Breast epithelium (tissue), 4 donors: ENCODE measurements at places on chromosomes 2 and 18. TPM values are rescaled to one million over a fixed set of nuclear protein-coding genes. Genes with fewer than 3 reads are reported as not detected.
A peak's percentile ranks its signal among the peaks of the same experiment; 100 is the strongest.

The SNORC gene
- total RNA-seq = 0.32 TPM

- no peak for DNase-seq
Measured at GRCh38 chr2:128710729-128711128, 392.1 kb upstream of the HS6ST1 start.

DNA sequence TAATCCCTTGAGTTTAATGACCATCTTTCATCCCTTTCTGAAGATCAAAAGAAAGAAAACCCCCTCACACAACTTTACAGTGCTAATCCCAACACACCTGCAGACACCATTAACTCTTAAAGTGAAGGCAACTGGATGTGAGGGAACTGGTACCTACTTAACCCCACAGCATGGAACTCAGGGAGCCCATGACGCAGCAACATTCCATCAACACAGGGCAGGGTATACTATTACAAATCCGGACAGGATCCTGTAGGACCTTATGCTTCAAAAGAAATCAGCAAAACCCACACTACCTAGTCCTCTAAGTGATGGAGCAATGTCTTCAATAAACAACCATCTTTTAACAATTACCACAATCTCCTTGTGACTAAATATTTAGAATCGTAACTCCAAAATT, 78.6 kb downstream of the FARSB start:
- DNase-seq = no peak

DNA sequence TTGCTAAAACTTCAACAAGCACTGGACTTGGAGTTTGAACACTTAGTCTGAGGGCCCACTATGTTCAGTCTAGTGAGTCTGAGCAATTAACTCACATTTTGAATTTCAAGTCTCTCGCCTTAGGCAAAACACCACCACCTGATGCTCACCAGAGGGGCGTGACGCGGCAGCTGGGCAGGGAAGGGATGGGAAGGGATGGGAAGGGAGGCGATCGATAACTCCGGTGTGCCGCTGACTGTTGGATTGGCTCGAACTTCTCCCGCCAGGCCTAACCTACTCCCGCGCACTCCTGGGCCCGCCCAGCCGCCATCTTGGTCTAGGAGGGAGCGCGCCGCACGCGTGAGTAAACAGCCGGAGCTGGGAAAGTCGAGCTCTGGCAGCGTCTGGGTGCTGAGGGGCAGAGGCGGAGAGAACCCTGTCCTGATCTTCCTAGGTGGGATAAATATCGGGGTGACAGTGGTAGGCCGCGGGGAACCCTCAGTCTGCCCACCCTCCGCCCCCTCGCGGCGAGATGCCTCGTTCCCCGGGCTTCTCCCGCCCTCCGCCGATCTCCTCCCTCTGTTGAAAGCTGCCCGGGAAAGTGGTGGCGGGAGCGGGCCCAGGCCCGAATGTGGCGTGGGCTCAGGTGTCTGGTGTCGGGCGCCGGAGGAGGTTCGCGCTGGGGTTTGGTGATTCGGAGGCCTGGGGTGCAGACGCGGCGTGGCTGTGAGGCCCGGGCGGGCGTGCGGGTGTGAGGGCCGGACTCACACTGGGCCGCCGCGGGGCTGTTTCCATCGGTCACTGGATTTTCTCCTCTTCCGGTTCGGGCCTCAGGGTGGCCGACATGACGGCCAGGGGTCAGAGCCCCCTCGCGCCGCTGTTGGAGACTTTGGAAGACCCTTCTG, at the start of gene RIF1:
Gene RIF1 (plus strand): TSS at position 302 of the 884 bp plus-strand sequence. CDS start 522 bp downstream, at position 824.
- peak; percentile 79 for DNase-seq

The PLB1 gene
- 8.8 TPM for total RNA-seq

DNA sequence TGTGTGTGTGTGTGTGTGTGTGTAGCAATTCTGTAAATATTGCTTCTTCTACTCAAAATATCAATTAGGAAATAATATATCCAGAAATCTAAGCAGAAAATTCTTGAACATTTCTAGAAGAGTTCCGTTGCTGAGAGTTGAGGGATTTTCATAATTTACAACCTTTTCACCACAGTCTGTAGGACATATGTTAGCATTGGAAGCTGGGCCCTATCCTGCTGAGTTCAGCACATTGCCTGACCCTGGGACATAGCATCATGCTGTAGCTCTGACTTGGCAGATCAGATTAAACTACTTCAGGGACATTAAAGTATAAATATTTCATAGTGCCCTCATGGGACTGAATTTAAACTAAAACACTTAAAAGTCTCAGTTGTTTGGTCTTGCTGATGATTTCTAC, 129.2 kb upstream of the KCNH7 start:
- no peak for DNase-seq

GRCh38 chr2:25374411-25374810, 32.7 kb upstream of the DNMT3A start:
- DNase-seq = peak; percentile 7

GRCh38 chr2:16250056-16250425, 309.7 kb downstream of the MYCN start:
- DNase-seq = no peak

DNA sequence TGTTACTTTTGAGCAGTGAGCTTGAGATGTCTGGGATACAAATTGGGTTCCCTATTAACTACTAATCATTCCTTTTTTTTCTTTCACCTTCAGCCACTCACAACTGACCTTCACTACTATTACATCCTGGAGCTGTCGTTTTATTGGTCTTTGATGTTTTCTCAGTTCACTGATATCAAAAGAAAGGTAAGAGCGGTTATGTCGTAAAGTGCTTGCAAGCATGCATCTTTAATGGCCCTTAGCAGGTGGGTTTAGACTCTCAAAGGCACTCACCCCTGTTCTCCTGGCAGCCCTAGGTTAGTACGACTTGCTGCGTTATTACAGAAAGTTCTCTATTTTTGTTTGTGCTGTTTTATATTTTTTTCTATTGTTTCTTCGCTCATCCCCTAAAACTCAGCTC, 107.6 kb upstream of the NOSTRIN start:
- no peak for DNase-seq

The UGT1A6 gene
- total RNA-seq = not detected

DNA sequence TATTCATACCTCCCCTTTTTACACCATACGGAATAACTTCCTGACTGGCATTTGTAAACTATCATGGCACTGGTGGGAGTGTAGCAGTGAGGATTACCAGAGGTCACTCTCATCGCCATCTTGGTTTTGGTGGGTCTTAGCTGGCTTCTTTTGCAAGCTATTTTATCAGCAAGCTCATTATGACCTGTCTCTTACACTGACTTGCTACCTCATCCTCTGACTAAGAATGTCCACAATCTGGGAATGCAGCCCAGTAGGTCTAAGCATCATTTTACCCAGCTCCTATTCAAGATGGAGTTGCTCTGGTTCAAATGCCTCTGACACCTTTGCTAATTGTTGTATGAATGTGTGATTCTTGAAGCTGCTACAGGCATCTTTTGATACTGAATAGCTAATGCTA, 950.8 kb upstream of the SLC39A10 start:
- no peak for DNase-seq

DNA sequence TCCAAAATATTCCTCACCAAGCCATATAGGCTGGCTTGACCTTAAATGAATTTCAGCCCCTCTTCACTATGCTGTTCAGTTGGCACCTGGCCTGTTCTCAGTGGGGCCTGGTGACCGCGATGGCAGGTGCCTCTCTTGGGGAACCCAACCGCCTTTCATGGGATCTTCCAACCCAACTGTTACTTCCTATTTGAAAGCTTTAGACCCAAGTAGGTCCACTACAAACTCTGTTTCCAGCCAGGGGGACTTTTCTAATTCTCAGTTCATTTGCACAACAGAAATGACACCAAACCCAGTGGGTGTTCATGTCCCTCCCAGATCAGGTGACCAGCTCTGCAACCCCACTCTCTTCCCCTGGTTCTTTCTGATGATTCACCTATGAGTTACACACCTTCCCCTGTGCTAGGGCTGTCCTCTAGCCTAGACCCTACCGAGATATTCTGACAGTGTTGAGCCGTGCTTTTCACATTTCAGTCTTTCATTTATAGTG, 35.6 kb upstream of the NDUFV2 start:
- DNase-seq = no peak

The CYBRD1 gene
- 409 TPM for total RNA-seq

GRCh38 chr2:143994961-143995360, 525.0 kb downstream of the ZEB2 start:
- no peak for DNase-seq

The RNF144A gene
- total RNA-seq = 17.1 TPM

DNA sequence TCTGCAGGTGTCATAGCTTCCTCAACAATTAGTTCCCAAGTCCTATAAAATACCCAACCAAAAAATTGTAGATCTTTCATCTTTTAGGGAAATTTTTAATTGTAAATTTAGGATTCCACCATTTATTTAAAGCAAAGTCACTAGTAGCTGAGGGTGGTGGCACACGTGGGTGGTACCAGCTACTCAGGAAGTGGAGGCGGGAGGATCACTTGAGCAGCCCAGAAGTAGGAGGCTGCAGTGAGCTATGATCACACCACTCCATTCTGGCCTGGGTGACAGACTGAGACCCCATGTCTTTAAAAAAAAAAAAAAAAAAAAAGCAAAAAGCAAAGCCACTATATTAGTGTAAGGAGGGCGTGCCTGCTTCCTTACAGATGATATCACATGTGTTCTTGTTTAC, 60.3 kb upstream of the GREB1L start:
- DNase-seq = no peak

- DNase-seq = no peak
Measured at GRCh38 chr2:223051693-223052289, at the start of gene KCNE4. TSS of gene KCNE4 (plus strand) at chr2:223052190. CDS start at chr2:223052831, 641 bp downstream.

- peak; percentile 64 for DNase-seq
Measured at GRCh38 chr2:164840930-164841718, 499 bp downstream of the COBLL1 start.

The GULP1 gene
- total RNA-seq = 47.9 TPM

- no peak for DNase-seq
Measured at GRCh38 chr2:143476336-143477087, 347.3 kb downstream of the ARHGAP15 start.

GRCh38 chr2:168703926-168704325, 98.5 kb upstream of the NOSTRIN start:
- no peak for DNase-seq

The KIAA2012 gene
- total RNA-seq = not detected

GRCh38 chr18:47244086-47244485, 7.4 kb downstream of the SKOR2 start:
- no peak for DNase-seq
